Stimulated activated CD8-positive, alpha-beta memory T cell treated with anti-CD3 and anti-CD28 coated beads, Interleukin-15, amount 100 ng/mL, for 4 hours (primary cell): ENCODE measurements at places on chromosomes 7 and 10.

DNA sequence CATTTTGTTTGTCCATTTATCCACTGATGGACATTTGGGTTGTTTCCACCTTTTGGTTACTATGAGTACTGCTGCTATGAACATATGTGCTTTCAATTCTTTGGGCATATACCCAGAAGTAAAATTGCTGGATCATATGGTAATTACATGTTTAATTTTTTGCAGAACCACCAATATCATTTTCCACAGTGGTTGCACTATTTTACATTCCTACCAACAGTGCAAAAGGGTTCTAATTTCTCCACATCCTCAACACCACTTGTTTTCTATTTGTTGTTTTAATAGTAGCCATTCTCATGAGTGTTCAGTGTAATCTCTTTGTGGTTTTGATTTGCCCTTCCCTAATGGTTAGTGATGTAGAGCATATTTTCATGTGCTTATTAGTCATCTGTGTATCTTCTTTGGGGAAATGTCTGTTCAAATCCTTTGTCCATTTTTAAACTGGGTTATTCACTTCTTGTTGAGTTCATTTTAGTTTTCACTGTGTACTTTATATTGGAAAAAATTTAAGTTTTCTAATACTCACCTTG, 101.9 kb downstream of the HIBADH start:
- DNase-seq = no peak

DNA sequence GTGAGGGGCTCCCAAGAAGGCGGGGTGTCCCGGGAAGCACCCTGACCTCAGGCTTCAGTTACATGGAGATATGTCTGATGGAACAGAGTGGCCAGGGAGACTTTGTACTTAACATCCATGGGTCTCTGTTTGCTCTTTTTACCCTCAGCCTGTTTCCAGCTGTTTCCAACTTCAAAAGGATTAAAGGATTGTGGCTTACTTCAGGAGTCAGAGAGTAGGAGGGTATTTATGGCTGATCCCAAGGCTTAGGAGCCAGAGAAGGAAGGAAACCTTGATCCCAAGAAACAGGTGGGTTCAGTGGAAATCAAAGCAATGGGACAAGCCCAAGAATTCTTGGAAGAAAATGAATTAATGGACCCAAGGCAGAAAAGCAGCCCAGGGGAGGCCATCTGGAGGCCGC, 37.7 kb upstream of the ZNF438 start:
- DNase-seq = no peak

DNA sequence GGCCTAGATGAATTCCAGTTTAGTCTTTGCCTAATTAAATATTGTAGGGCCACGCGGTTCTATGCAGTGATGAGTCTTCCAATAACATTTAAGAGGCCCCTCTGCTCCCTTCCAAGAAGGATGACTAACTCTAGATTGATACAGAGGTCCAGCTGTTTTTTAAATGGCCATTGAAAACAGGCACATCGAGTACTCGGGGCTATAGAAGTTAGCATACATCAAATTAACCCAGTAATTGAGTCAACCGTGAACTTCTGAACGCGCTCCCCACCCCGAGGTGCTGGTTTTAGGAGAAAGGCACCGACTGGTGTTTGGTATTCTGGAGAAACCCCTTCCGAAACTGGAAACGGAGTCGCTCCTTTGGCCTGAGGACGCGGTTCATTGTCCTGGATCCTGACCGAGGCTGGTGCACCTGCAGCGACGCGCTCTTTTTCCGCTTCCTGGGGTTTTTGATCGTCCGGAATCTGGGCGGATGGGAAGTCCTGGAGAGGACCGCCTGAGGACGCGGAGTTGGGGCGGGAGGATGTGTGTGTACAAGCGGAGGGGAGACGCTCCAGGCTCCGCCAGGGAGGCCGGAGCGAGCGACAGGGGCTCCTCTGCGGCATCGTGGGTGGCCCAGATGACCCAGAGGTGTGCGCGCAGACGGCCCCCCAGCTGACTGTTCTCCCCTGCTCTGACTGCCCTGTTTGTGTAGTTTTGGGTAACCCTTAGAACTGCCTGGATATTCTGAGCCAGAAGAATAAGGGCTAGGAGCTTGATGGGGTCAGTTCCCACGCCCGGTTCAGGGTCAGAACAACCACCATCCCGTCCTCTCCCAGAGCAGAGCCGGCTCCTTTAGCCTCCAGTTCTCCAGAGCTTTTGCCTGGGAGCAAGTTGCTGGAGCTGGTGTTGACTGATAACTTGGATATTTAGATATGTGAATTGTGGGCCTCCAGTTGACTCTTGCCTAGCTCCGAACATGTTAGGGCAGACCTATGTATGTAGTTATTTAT, 711 bp downstream of the FAM221A start:
- no peak for DNase-seq

DNA sequence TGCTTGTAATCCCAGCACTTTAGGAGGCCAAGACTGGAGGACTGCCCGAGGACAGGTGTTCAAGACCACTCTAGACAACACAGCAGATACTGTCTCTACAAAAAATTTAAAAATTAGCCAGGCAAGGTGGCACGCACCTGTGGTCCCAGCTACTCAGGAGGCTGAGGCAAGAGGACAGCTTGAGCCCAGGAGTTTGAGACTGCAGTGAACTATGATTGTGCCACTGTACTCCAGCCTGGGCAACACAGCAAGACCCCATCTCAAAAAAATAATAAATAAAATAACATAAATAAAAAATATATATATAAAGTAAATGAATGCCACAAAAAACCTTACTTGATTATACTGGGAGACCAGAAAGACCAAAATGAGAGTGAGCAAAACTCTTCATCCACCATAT, 20.8 kb upstream of the PBLD start:
- DNase-seq = no peak

GRCh38 chr7:150685219-150686029, at the start of gene GIMAP2:
Gene GIMAP2, plus strand, starts transcription at chr7:150685706. Its CDS starts 1,354 bp downstream, at chr7:150687060.
- DNase-seq = no peak

DNA sequence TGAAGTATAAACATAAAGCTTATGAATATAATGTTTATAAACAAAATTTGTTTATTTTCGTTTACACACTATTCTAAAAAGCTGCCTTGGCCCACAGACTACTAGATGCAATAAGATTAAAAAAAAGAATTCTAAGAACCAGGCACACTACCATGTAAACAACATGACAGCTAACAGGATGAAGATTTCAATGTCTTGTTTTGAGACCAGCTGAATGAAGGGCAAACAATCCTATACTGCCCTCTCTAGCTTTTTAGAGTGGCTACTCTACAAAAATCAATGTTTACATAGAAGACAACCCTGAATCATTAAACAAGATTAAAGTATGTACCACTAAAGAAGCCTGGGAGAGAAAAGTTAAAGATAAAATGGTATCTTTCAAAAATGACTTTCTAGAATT, 38.6 kb downstream of the SLC25A40 start:
- DNase-seq = no peak

GRCh38 chr7:131925636-131926035, 369.2 kb upstream of the PODXL start:
- no peak for DNase-seq

GRCh38 chr10:113148901-113149300, 198.9 kb downstream of the TCF7L2 start:
- DNase-seq = no peak

GRCh38 chr10:65894961-65895360, 1030.9 kb upstream of the LRRTM3 start:
- DNase-seq = no peak

DNA sequence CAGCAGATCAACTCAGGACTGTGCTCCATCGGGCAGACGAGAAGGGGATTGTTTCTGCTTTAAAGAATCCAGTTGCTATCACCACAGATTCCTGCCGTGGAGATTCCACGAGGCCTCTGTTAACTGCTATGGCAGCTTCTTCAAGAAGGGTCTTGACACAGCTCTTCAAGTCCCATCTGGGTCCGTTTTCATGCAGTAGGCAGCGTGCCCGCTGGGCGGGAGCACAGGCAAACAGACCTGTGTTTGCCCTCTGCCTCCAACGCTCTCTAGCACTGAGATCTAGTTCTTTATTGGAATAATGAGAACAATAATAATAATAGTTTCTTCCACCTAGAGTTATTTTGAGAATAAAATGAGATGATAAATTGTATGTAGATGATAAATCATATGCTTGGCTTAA, 127.2 kb upstream of the SP8 start:
- DNase-seq = no peak

- DNase-seq = no peak
These were observed 117.9 kb upstream of the COL1A2 start for GRCh38 chr7:94276795-94277194.

DNA sequence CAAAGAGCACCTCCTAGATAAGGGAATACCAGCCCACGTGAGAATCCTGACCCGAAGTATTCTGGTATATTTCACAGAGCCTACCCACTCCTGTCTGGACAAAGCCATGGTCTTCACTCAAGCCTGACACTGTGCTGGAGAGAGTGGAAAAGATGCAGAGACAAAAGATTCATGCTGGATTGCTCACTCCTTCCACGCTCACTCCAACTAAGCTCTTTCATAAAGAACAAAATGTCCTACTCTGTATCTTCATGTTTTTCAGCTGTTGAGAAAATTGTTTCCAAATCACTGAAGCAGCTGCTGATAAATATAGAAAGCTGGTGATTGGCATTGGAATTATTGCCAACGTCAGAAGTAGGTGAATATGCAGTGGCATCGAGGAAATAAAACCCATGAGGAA, 106.0 kb downstream of the ABLIM1 start:
- no peak for DNase-seq

GRCh38 chr7:31488562-31489203, 25.2 kb upstream of the ITPRID1 start:
- no peak for DNase-seq

- DNase-seq = no peak
These were observed 44.1 kb upstream of the CDK6 start for GRCh38 chr7:92880212-92881090.

DNA sequence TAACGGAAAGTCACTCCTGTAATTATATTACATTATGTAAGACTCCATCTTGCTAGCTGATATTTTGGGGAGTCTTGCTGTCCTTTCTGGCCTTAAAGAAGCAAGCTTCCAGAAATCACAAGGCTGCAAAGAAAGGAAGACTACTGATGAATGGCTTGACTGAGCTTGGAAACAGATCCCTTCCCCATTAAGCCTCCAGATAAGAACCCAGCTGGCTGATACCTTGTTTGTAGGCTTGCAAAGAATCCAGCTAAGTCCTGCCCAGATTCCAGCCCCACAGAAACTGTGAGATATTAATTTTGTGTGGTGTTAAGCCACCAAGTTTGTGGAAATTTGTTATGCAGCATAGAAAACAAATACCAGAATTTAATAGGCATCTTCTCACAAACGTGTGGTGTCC, 49.9 kb upstream of the TMEM106B start:
- no peak for DNase-seq

- no peak for DNase-seq
These were observed 923.0 kb upstream of the CELF2 start for GRCh38 chr10:10094691-10095090.

GRCh38 chr7:119761776-119762175, 511.2 kb upstream of the KCND2 start:
- no peak for DNase-seq

DNA sequence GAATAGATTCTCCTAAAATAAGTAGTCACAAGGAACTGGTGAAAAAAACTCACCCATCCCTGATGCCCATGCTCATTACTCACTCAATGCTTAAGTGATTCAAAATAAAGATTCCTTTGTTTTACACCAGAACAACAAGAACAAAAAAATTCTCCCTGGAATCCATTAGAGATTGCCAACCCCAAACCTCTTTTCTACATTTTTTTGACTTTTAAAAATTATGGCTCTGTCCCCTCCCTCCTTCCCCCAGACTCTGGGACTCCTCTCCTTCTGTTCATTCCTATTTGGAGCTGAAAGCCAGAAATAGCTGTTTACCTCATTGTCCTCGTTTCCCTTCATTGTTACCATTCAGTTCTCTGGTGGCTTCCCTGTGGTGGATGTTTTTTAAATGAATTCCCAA, 63.2 kb upstream of the FHIP2A start:
- DNase-seq = no peak

DNA sequence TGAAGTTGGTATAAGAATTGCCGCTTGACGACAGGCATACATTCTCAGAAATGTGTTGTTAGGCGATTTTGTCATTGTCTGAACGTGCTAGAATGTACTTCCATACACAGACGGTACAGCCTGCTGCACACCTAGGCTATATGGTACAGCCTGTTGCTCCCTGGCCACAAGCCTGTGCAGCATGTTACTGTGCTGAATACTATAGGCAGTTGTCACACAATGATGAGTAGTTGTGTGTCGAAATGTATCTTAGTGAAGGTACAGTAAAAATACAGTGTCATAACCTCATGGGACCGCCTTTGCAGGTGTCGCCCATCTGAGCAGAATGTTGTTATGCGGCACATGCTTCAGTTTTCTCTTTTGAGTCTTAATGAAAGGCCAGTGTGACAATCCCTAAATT, 66.5 kb downstream of the SHH start:
- DNase-seq = no peak

DNA sequence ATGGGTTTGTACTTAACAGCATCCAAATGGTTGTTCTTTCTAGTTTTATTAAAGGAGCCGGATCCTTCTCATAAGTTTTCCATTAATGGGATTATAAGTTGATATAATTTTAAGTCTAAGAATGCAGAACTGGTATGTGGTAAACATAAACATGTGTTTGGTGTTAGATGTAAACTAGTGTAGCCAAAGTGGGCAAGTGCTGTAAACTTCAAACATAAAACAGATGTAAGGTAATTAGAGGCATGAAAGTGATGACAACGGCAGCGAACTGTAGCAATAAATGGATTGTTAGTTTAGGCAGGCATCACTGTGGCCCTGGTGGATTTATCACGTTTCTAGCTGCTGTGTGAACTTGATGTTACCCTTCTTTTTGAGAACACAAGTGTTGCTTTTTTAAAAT, 37.9 kb downstream of the BAMBI start:
- DNase-seq = no peak

- no peak for DNase-seq
These were observed 60.6 kb downstream of the C1GALT1 start for GRCh38 chr7:7242899-7243298.

DNA sequence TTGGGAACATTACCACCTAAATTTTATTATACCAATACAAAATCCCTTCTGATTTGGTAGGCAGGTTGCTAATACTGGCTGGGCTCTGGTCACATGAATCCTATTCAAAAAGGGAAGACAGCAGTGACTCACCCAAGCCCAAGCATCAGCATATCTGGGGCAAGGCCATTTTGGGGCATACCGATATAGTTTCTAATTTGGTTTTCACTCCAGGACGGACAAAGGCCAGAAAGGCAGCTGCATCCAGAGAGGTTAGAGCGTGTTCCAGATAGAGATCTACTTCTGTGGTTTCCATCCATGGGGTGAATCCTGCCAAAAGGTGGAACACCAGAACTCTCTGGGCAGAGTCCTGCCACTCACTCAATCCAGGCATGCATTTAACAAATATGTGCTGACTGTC, 335.8 kb downstream of the ELMO1 start:
- DNase-seq = no peak
